Stimulated activated CD4-positive, alpha-beta T cell treated with anti-CD3 and anti-CD28 coated beads, Interleukin-1b, Interleukin-23, amount 100 ng/mL, for 48 hours (primary cell): ENCODE measurements at places on chromosomes 3 and 15.
A peak's percentile ranks its signal among the peaks of the same experiment; 100 is the strongest.

GRCh38 chr3:127226946-127227842, 34.3 kb downstream of the PRR23E start:
- no peak for DNase-seq

DNA sequence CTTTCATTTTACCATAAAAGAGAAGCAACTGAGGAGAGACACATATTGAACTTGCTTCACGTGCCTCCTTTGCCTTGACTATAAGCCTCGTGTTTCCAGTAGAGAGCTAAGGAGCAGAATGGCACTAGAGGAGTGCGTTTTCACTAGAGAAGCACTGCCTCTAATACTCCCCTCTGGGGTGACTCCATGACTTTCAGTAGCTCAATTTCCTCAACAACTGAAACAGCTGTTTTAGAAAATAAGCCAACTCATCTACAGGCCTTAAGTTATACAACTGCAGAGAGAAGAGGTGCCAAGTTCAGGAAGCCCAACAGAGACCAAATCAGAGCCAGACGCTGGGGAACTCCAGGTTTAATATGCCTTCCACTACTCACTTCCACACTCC, 1.9 kb downstream of the UBP1 start:
- no peak for DNase-seq

GRCh38 chr3:5296362-5296761, 108.9 kb downstream of the EDEM1 start:
- DNase-seq, result no peak

DNA sequence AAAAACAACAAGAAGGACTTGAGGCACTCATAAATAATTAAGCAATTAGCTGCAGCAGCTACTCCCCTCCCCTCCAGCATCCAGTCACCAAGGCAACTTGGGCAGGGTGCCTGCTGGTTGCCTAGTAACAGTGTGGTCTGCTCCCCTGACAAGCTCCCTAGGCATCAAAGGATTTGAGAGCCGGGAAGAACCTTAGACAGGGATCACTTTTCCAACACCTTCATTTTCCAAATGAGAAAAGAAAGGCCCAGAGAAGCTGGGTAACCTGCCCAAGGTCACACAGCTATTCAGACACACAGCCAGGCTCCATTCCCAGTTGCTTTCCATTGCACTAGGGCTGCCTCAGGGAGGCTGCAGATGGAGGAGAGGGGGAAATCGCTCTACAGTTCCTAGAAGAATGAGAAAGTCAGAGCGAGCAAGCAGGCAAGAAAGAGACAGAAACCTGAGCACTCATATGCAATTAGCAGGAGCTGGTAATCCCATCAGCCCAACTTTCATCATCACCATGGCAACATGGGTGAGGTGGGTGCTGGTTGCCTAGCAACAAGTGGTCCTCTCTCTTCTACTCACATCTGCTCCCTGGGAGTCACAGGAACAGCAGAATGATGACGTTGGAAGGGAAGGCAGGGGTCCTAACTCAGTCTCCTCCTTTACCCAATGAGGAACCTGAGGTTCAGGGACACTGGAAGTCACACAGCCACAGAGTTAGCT, 3.6 kb upstream of the EIF4E3 start:
- no peak for DNase-seq

DNA sequence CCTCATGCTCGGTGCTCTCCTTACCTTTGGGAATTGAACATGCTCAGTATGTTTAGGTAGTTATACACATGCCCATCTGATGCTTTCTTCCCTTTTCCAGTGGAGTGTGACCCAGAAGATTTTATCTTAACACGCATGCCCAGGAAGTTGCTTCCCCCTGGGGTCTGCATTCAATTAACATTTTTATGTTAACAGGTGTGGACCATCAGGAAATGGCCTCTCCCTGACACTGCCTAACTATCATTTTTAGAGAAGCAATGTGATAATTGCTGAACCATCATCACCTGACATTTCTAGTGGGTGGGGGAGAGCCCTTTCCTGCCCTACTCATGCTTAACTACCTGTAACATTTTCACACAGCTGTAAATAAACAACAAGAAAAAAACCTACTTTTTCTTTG, 55.1 kb upstream of the TGFBR2 start:
- no peak for DNase-seq

GRCh38 chr3:23873941-23874340, 42.8 kb downstream of the NKIRAS1 start:
- no peak for DNase-seq

DNA sequence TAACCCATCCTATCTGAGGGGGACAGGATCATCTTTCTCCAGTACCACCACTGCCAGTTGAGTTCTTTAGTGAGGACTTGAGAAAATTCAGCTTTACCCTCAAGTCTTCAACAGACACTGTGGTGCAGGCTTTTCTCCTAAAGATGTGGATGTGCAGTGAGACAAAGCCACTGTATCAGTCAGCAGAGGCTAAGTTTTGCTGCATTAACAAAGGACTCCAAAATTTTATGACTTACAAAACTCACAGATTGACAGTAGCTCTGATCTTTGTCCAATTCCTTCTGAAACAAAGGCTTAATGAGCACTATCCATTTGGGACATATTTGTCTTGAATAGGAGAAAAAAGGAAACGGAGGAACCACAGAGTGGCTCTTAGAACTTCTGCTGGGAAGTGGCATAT, 87.9 kb downstream of the MITF start:
- DNase-seq, result no peak

GRCh38 chr15:41893422-41894250, at the start of gene SPTBN5:
Gene SPTBN5 (minus strand): TSS chr15:41894053. CDS start chr15:41893497, 556 bp downstream.
- DNase-seq, result no peak

DNA sequence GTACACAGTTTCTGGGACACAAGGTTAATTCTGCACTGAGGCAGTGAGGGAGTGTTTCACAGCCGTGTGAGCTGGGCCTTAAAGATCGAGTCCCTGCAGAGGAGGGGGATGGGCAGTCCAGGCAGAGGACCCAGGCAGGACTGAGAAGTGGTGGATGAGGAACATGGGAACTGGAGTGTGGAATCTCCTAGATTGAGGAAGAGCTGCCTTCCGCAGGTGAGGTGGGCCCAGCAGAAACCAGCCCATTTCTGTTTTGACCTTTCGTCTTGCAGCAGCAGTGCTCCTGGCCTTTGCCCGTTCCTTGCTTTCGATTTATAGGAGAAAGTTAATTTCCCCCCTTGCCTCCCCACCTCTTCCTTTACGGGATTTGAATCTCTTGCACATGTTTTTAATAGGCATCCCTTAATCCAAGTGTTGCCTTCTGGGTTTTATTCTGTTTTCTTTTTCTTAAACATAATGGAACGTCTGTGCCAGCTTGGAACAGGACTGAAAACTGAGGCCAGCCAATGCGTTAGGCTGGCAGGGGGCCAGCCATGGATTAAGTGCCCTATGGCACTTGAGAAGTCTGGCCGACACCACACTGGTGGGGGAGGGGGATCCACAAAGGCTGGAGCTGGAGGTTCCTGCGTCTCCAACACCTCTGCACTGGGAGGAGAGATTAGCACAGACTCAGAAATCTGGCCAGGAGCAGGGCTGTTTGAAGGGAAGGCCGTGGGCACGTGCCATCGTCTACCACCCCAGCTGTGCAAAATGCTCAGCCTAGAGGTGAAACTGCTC, 78.1 kb downstream of the AAGAB start:
- DNase-seq, result no peak

- no peak for DNase-seq
Observed at GRCh38 chr15:47376190-47376589, 341.1 kb upstream of the SEMA6D start.

- no peak for DNase-seq
Observed at GRCh38 chr15:46408312-46408711, 773.5 kb downstream of the SQOR start.

- no peak for DNase-seq
Observed at GRCh38 chr3:61628636-61629035, 67.3 kb downstream of the PTPRG start.

- DNase-seq, result no peak
Observed at GRCh38 chr3:177594096-177594495, 396.8 kb upstream of the TBL1XR1 start.

- DNase-seq, result no peak
Observed at GRCh38 chr15:94395640-94396039, 164.3 kb downstream of the MCTP2 start.

GRCh38 chr3:152419748-152420147, 151.0 kb downstream of the MBNL1 start:
- peak; percentile 43 for DNase-seq

GRCh38 chr3:58307639-58308215, 1.4 kb downstream of the HTD2 start:
- DNase-seq, result peak; percentile 17

DNA sequence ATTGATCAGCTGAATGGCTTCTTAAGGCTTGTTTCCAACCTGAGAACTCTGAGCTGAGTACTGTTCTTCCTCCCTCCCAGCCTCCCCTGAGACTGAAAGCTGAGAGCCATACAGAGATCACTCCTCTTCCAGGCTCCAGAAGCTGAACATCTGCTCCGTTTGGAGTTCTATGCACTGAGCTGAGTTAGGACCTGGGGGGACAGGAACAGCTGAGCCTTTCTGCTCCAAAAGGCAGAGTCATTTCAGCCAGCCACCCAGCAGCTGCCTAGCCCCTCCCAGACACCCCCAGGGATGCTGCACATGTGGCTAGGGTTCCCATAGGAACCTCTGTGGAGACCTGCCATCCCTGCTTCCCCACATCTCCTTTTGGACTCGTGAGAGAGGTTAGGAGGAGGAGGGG, 64.2 kb upstream of the GLCE start:
- DNase-seq, result no peak
